Gastrocnemius medialis (tissue), 4 donors: ENCODE measurements at places on chromosomes 11 and 22.

- H3K4me1 ChIP-seq, result no peaks in the 10 kb centered on the region
- DNase-seq, result no peak
- H3K27me3 ChIP-seq, result no peaks in the 10 kb centered on the region
- H3K36me3 ChIP-seq, result no peaks in the 10 kb centered on the region
- no peak overlapping the region for H3K27ac ChIP-seq
Observed at GRCh38 chr11:48880021-48880441, 103.7 kb downstream of the TRIM51G start.

GRCh38 chr22:45510376-45511232, 7.9 kb downstream of the FBLN1 start:
- H3K27me3 ChIP-seq, result peaks cover 2% of the 10 kb centered on the region
- peaks cover 15% of the 10 kb centered on the region for H3K4me1 ChIP-seq
- H3K36me3 ChIP-seq, result no peaks in the 10 kb centered on the region
- DNase-seq, result no peak

GRCh38 chr22:47457509-47458300, 695.3 kb downstream of the TBC1D22A start:
- H3K27ac ChIP-seq, result no peak overlapping the region
- no peak overlapping the region for H3K4me3 ChIP-seq
- H3K36me3 ChIP-seq, result no peaks in the 10 kb centered on the region
- H3K27me3 ChIP-seq, result no peaks in the 10 kb centered on the region
- DNase-seq, result no peak

GRCh38 chr22:26609287-26609686, 8.5 kb downstream of the CRYBB1 start:
- no peak overlapping the region for H3K4me3 ChIP-seq
- H3K27ac ChIP-seq, result no peak overlapping the region
- H3K27me3 ChIP-seq, result peaks cover 4% of the 10 kb centered on the region
- H3K36me3 ChIP-seq, result no peaks in the 10 kb centered on the region

DNA sequence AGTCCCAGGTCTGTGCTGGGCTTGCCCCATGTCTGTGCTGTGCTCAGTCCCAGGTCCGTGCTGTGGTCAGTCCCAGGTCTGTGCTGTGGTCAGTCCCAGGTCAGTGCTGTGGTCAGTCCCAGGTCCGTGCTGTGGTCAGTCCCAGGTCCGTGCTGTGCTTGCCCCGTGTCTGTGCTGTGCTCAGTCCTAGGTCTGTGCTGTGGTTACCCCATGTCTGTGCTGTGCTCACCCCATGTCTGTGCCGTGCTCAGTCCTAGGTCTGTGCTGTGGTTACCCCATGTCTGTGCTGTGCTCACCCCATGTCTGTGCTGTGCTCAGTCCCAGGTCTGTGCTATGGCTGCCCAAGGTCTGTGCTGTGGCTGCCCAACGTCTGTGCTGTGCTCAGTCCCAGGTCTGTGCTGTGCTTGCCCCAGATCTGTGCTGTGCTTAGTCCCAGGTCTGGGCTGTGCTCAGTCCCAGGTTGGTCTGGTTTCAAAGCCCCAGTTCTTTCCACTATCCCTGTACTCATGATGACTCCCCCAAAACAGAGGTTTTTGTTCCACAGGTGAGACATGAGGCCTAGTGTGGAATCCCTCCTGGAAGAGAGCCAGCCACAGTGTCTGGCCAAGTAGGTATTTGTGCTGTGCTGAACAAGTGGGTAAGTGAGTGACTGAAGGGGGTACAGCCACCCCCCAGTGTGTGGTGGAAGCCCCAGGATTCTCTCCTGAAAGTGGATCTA, 34.8 kb downstream of the IRAG1 start:
- no peak for DNase-seq
- H3K27me3 ChIP-seq, result no peaks in the 10 kb centered on the region
- H3K36me3 ChIP-seq, result no peaks in the 10 kb centered on the region
- peaks cover 28% of the 10 kb centered on the region for H3K4me1 ChIP-seq

GRCh38 chr11:100972046-100972445, 157.6 kb downstream of the PGR start:
- no peak overlapping the region for H3K27ac ChIP-seq
- no peak for DNase-seq
- H3K27me3 ChIP-seq, result no peaks in the 10 kb centered on the region
- peaks cover 22% of the 10 kb centered on the region for H3K36me3 ChIP-seq
- H3K4me3 ChIP-seq, result no peak overlapping the region
- no peaks in the 10 kb centered on the region for H3K4me1 ChIP-seq

DNA sequence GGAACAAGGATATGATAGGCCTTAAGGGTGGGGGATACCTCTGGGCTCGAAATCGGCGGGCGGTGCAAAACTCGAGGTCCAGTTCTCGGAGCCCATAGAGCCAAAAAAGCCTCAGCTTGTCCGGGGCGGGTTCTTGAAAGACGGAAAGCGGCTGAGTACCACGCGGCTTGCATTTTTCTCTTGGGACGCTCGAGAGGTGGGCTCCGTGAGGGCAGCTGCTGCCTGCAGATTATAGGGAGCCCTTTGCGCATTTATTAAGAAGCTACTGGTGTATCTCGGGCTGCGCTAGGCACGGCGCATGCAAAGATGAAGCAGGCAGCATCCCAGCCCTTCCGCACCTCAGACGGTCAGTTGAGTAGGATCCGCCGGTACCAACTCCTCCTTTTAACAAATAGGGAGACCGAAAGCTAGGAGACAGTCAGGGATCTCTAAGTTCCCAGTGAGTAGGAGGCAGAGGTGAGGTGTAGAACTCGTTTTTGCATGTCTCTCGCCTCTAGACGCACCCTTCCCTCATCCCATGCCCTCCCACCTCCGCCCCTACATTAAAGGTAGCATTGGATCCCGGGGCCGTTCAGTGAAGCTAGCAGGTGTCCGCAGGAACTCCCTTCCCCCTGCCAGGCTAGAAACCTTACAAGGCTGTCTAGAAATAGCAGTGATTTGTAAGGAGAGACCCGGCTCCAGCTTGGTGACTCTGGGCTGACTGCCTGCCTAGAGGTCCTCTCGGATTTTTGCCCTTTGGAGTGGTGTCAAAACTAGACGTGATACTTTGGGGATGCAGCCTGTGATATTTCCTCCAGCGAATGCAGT, 768 bp downstream of the LDHA start:
- peak overlapping the region; percentile 86 for H3K4me3 ChIP-seq
- H3K27me3 ChIP-seq, result no peaks in the 10 kb centered on the region
- H3K27ac ChIP-seq, result peak overlapping the region; percentile 93
- H3K4me1 ChIP-seq, result peaks cover 15% of the 10 kb centered on the region
- no peaks in the 10 kb centered on the region for H3K36me3 ChIP-seq

GRCh38 chr11:58508005-58508404, at the start of gene OR5B21:
Gene OR5B21 (minus strand): TSS chr11:58508105. CDS start chr11:58508105, 0 bp downstream.
- H3K4me3 ChIP-seq, result no peak within 1 kb of the TSS
- no peaks in the 10 kb centered on the region for H3K36me3 ChIP-seq
- no peaks in the 10 kb centered on the region for H3K27me3 ChIP-seq
- DNase-seq, result no peak
- H3K27ac ChIP-seq, result no peak within 1 kb of the TSS

DNA sequence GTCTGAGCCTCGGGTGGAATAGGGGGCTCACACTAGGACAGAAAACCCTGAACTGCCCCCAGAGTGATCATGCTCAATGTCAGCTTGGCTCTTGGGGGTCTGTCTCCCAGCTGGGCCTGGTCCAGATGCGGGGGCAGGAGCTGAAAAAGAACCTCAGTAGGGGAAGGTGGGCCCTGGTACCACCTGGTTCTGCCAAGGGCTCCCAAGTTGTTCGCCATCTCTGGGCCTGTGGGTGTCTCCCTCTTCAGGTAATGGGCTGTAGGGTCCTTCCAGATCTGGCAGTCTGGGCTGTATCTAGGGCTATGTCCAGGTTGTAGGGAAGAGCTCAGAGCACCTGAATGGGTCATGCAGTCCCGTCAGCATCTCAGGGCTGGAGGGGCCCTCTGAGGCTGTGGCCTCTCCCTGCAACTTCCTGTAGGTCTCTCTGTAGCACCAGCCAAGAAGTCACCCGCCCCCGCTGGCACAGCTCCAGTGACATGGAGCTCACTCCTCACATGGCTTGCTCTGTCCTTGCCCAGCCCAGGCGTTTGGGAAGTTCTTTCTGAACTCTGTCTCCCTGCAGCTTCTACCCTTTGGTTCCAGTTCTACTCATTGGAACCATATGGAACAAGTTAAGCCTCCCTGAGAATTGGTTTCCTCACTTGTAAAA, 33.0 kb upstream of the SOX10 start:
- H3K36me3 ChIP-seq, result no peaks in the 10 kb centered on the region
- H3K27me3 ChIP-seq, result no peaks in the 10 kb centered on the region
- H3K27ac ChIP-seq, result no peak overlapping the region

DNA sequence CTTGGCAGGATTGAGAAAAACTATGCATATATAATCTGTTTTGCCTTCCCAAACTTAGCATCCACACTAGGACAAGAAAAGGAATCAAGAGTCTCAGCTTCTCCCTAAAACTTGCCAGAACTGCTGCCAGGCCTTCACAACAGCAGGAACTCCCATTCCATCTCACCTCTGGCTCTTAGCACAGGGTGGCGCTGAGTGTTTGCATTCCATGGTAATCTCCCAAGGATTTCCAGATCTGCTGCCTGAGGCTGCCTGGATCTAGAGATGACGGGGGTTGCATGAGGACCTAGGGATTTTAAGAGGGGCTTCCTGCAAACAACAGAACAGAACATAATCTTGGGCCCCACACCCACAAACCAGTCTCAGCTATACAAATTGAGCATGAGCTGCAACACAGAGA, 87.1 kb upstream of the OPCML start:
- no peaks in the 10 kb centered on the region for H3K36me3 ChIP-seq
- no peak for DNase-seq
- no peak overlapping the region for H3K4me3 ChIP-seq
- no peak overlapping the region for H3K27ac ChIP-seq

DNA sequence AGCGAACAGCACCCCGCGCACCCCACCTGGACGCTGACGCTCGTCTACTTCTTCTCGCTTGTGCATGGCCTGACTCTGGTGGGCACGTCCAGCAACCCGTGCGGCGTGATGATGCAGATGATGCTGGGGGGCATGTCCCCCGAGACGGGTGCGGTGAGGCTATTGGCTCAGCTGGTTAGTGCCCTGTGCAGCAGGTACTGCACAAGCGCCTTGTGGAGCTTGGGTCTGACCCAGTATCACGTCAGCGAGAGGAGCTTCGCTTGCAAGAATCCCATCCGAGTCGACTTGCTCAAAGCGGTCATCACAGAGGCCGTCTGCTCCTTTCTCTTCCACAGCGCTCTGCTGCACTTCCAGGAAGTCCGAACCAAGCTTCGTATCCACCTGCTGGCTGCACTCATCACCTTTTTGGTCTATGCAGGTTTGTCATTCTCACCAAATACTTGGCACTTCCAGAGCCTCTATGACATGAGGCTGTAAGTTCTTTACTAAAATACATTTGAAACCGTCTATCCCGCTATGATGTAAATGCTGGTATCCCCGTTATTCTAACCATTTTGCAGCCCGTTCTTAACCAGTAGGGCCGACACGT, 535 bp downstream of the AQP11 start:
- no peaks in the 10 kb centered on the region for H3K27me3 ChIP-seq
- peak overlapping the region; percentile 68 for H3K4me3 ChIP-seq
- H3K27ac ChIP-seq, result peak overlapping the region; percentile 80

DNA sequence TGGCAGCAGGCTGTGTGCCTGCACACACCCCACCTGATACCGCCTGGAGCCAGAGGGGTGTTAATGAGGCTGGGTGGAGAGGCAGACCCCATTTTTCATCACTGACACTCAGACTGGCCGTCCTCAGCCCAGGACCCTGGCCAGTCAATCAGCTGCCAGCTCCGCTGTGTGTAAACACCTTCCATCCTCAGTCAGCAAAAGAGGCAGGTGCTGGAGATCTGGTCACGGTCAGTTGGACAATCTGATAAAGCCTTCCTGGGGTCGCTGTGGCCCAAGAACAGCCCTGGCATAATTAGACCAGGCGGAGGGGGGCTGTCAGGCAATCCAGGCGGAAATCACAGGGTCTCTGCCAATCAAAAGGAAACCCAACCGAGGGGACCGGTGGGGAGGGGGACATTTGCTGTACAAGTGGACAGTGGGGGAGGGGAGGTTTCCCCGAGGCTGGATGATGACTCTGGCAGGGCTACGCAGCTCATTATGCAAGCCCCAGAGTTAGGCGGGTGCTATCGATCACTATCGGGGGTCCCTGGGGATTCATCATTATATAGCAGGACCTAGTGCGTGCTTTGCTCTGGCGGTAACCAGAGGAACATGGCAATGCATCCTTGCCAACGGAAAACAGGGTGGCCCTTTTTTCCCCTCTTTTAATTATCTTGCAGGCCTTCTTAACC, 72.9 kb downstream of the ABTB2 start:
- no peaks in the 10 kb centered on the region for H3K36me3 ChIP-seq
- no peaks in the 10 kb centered on the region for H3K27me3 ChIP-seq
- H3K4me3 ChIP-seq, result no peak overlapping the region
- peaks cover 6% of the 10 kb centered on the region for H3K4me1 ChIP-seq

- H3K27me3 ChIP-seq, result peaks cover 23% of the 10 kb centered on the region
- H3K4me3 ChIP-seq, result peak overlapping the region; percentile 43
- no peaks in the 10 kb centered on the region for H3K36me3 ChIP-seq
- H3K4me1 ChIP-seq, result no peaks in the 10 kb centered on the region
- peak overlapping the region; percentile 71 for H3K27ac ChIP-seq
- DNase-seq, result no peak
Observed at GRCh38 chr11:6655020-6655789, 404 bp downstream of the DCHS1 start.

- no peaks in the 10 kb centered on the region for H3K4me1 ChIP-seq
- no peaks in the 10 kb centered on the region for H3K36me3 ChIP-seq
- peaks cover 15% of the 10 kb centered on the region for H3K27me3 ChIP-seq
- H3K27ac ChIP-seq, result no peak within 1 kb of the TSS
Observed at GRCh38 chr11:67639438-67639859, at the start of gene TBX10. Gene TBX10 (minus strand): TSS chr11:67639763. CDS start chr11:67639472, 291 bp downstream.

DNA sequence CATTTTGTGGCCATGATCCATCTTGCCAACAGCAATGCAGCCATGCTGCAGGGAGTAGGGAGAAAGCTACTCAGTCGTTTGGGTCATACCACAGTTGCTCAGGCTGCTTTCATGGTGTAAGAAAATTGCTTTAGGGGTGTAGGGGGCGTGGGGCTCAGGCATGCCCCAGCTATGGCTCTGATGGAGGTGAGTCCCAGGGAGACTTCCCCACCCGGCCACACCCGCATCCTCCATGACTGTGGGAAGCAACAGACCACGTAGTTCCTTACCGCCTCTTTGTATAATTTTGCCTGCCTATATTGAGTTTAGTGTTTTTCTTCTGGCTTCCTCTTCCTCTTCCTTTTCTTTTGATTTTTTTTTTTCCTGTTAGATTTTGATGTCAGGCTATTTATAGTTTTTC, 58.8 kb downstream of the SPECC1L start:
- H3K4me1 ChIP-seq, result no peaks in the 10 kb centered on the region
- H3K27me3 ChIP-seq, result no peaks in the 10 kb centered on the region
- H3K27ac ChIP-seq, result no peak overlapping the region
- DNase-seq, result no peak
- no peaks in the 10 kb centered on the region for H3K36me3 ChIP-seq
- H3K4me3 ChIP-seq, result no peak overlapping the region

DNA sequence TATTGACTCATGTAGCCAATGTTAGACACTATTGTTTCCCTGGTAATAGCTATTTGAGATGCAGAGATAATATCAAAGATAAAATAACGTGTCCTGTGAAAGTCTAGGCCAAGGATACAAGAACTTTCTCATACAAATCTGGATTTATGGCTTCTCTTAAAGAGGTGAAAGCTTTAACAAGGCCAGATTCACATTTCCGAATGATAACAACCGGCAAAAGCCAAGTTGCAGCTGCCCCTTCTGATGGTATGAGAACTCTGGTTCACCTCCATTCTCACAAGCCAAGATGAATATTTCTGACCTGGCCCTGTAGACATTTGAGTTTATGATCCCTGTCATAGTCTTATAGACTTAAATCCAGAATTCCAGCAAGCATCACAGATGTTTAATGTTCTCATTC, 230.4 kb upstream of the ZC3H12C start:
- no peak for DNase-seq
- H3K4me1 ChIP-seq, result no peaks in the 10 kb centered on the region
- no peak overlapping the region for H3K4me3 ChIP-seq
- no peaks in the 10 kb centered on the region for H3K36me3 ChIP-seq
